ENCODE measurements at places on chromosomes 13 and 19.

GRCh38 chr19:2058570-2059421 is 7.8 kb upstream of the MKNK2 start:
- DNase-seq: no peak

DNA sequence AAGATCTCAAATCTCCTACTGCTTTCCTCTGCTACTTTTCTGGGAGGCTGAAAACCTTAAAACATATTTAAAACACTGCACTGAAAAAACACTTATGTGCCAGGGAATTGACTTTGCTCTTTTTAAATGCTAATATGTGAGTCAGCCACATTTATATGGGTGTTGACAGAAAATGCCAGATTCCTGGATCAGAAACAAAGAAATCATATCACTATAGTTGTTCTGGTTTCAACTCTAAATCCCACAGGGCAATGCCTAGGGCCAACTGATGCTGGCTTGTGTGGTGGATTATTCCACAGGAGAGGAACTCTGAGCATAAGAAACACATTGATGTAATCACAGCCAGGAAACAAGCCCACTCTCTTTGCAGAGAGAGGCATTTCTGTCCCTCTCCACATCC is 1439.0 kb upstream of the SPRY2 start:
- no peak for DNase-seq

GRCh38 chr19:46355234-46356148 is 8.6 kb downstream of the PPP5C start:
- DNase-seq: no peak

- no peak for DNase-seq
These were observed 126.7 kb downstream of the MAB21L1 start for GRCh38 chr13:35349673-35350278.

DNA sequence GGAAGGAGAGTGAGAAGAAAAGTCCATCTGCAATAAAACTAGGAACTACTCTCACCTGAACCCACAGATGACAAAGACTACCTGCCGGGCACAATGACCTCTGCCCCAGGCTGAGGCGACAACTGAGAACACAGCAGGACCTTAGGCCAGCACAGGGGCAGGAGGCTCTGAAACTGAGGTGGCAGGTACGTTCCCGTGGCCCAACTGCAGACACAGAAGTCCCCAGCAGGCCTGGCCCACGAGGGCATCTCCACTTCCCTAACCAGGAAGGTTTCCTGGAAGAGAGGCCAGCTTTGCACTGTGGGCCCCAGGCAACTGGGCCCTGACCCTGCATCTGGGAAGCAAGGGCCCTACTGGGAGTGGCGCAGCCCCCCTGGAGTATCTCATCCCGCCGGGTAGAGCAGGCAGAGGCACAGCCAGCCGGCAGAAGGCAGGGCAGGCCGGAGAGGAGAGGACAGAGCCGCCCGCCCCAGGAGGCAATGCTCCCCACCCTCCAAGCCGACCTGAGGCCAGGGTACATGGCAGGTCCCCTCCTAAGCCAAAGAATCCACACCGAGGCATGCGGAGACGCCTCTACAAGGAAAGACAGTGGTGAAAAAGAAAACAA is 32.7 kb downstream of the STK24 start:
- DNase-seq: no peak

GRCh38 chr13:112990783-112991182 is 21.8 kb downstream of the MCF2L start:
- DNase-seq: peak; percentile 81

GRCh38 chr13:31756346-31756745 is 17.0 kb downstream of the RXFP2 start:
- DNase-seq: no peak

- no peak for DNase-seq
These were observed 138.0 kb downstream of the LMO7 start for GRCh38 chr13:75774176-75774575.

DNA sequence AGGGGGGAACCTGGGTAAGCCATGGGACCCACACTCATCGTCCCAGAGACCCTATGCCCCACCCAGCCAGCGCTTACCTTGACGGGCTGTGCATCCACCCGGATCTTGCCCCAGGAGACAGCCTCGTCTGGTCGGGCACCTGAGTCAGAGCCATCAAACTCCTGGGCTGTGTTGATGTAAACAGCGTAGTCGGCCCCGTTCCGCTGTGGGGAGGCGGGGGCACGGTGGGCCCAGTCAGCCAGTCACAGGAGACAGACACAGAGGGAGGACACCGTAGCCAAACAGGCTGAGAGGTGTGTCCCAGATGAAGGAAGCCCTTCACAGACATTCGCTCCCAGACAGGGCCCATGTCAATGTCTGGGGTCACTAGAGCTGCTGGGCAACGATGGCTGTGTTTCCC is 5.7 kb downstream of the DHPS start:
- DNase-seq: no peak

- no peak for DNase-seq
These were observed 1030.4 kb upstream of the ATXN8OS start for GRCh38 chr13:69077267-69077666.

GRCh38 chr19:4556597-4557127 is 2.8 kb downstream of the SEMA6B start:
- DNase-seq: peak; percentile 39

- DNase-seq: no peak
These were observed 10.9 kb downstream of the TMEM255B start for GRCh38 chr13:113769881-113770280.

DNA sequence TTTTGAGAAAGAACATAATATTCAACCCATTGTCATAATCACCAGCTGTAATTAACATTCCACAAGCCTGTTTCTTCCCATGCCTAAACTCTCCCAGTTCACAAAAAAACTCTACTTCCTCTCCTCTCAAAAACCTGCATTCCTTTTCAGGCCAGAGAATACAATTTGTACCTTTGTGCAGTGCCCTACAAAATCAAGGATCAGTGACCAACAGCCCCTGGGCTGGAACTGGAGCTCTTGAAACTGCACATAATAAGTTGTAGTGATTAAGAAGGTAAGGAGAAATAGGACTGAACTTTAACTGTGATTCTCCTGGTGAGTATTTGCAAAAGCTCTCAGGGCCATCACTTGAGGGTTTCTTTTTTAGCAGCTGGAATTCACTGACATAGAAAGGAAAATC is 472.7 kb downstream of the RFC3 start:
- no peak for DNase-seq

DNA sequence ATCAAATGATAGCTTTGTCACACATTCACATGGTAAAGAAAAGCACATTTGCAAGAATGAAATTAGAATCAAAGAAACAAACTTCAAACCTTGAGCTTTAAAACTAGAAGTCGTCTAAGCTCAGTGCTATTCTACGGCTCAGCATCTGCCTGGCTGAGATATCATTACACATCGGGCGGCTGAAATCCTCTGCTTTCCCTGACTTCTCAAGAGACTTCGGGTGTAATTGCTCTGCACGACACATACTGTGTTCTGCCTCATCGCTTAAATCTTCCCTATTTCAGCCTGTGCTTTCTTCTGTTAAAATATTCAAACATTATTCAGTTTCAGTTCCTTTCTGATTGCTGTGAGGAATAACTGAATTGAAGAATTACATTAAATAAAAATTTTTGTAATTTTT is 265.3 kb downstream of the NALCN start:
- DNase-seq: no peak

GRCh38 chr19:8430650-8431049 is 14.1 kb upstream of the HNRNPM start:
- no peak for DNase-seq

DNA sequence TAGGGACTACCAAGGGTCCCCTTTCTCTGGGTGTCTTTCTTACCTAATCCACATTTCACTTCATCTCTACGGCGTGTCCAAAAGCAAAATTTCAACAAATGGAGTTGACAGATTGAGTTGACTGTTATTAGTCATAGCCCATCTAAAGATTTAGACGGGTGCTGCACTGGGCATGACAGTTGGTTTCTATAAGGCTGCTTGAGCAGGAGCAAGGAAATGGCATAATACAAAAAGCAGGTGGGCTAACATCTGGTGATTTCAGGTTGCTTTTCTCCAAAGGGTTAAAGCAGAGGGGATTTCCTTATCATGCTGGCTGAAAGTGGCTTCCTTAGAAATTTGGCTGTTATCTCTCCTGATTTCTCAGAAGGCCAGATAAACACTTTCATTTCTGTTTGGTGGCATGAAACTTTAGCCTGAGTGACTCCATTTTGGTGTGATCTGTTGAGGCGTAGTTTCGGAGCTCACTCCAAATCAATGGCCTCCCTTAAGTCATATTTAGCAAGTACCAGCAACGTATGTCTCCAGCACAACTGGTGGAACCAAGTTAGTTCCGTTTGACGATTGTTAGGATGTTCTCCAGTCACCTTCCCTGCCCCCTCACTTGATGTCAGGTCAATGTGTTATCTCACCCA is 440.4 kb downstream of the FGF9 start:
- no peak for DNase-seq

DNA sequence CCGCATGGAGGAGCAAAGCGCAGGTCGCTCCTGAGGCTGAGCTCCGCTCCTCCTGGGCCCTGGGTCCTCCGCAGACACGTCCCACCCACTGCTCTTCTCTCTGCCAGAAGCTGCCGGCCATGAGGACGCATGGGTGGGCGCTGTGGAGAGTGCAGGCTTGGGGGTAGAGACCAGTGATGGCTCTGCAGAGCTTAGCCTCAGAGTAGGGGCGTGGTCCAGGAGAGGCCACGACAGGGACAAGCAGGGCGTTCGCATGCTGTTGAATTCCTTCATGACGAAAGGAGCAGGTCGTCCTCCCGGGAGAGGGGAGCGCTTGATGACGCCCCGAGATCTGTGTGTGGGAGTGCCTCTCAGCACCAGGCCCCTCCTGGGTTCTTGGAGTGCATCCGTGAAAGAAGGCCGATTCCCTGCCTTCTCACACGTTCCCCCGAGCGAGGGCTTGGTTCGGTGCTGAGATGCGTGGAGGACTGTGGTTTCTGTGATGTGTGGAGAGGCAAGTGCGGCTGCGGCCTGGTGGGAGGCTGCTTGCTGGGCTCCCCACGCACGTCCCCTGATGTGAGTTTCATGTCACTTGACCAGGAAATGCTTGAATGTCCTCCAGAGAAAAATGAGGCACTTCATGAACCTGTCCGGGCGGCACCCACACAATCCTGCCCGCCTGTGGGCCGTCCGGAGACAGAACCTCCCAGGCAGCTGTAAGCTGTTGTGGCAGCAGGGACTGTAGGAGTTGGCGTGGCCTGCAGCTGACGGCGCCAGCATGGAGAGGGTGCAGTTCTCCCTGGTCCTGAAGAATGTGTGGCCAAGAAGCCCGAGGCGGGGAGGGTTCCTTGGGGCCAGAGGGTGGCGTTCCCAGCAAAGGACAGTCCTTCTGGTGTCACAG is 4.5 kb downstream of the SF3A2 start:
- no peak for DNase-seq

GRCh38 chr13:51000061-51000460 is 90.5 kb downstream of the RNASEH2B start:
- DNase-seq: no peak

DNA sequence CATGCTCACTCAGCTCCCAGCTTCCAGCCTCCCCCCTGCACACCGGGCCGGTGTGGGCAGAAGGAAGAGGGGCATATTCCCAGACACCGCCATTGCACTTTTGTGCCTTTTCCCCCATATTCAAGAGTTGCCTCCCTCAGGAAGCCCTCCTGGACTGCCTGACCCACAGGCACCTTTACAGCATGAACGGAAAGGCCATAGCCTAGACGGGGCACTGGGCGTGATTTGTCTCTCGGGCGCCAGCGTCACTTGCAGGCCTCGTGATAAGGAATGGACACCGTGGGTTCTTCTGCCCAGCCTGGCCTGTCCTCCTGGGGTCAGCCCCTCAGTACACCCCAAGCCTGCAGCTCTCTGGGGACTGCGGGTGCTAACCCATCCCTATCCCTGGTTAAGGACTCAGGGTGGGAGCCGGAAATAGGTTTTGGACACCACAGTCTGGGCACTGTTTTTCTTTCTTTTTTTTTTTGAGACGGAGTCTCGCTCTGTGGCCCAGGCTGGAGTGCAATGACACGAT is 933 bp upstream of the UQCR11 start:
- DNase-seq: no peak

GRCh38 chr19:58003174-58003828 is 681 bp upstream of the ZNF606 start:
- DNase-seq: no peak

GRCh38 chr19:33628921-33629825 is 7.4 kb downstream of the CHST8 start:
- no peak for DNase-seq

DNA sequence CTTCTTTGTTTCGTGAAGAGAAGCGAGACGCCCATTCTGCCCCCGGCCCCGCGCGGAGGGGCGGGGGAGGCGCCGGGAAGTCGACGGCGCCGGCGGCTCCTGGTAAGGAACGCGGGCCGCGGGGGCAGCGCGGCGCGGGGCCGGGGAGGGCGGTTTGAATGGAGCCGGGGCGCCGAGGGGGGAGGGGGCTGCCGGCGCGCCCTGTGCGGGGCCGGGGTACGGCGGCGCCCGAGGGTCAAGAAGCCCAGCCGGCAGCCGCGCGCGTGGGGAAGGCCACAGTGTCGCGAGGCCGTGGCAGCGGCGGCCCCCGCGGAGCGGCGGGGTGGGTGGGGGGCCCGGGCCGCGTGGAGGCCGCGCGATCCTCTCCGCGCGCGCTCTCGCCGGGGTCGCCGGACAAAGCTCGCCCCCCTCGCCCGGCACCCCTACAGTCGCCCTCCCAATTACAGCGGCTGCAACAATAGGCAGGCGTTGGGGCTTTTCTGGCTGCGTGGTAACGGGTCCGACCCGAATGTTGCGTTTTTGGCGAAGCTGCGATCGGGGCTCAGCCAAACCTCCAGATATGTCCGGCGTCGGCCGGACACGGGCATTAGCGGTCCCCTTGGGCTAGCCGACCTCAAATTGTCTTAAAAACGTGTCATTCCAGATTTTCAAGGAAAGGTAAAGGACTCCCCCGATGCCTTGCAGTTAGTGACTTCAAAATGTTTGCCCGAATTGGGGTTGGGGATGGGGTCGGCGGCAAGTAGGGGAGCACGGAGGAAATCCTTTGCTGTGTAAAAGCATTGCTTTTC is 437 bp downstream of the SMARCA4 start:
- DNase-seq: peak; percentile 31

DNA sequence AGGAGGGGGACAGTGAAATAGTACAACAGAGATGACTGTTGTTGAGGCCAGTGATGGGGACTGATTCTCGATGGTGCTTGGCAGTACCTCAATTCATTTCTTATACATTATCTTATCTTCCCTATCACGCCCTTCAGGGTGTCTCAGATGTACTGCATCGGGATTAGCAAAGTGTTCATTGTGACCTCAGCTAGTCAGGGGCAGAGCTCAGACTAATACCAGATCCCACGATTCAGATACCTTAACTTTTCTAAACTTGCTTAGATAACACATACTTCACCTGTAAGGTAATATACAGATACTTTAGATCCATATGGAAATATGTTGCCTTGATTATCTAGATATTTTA is 720.6 kb downstream of the EFNB2 start:
- no peak for DNase-seq

GRCh38 chr19:30696514-30696913 is 324.3 kb downstream of the ZNF536 start:
- DNase-seq: peak; percentile 63

GRCh38 chr13:110605132-110605531 is 10.2 kb upstream of the NAXD start:
- no peak for DNase-seq

- DNase-seq: peak; percentile 75
These were observed 6.9 kb downstream of the KANK3 start for GRCh38 chr19:8336072-8336569.

DNA sequence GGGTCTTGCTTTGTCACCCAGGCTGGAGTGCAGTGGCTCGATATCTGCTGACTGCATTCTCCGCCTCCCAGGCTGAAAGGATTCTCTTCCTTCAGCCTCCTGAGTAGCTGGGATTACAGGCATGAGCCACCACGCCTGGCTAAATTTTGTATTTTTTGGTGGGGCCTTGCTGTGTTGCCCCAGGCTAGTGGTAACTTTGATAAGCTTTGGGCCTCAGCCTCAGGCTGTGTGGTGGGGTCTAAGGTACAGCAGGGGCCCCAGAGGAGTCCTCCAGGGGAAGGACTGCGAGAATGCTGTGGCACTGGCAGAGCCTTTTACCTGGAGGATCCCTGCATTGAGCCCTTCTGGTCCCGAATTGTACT is 7.2 kb downstream of the DOT1L start:
- DNase-seq: no peak
